ENCODE measurements at places on chromosomes 13 and 19.

- no peak for DNase-seq
Observed at GRCh38 chr19:49663224-49663623, 2.4 kb downstream of the IRF3 start.

DNA sequence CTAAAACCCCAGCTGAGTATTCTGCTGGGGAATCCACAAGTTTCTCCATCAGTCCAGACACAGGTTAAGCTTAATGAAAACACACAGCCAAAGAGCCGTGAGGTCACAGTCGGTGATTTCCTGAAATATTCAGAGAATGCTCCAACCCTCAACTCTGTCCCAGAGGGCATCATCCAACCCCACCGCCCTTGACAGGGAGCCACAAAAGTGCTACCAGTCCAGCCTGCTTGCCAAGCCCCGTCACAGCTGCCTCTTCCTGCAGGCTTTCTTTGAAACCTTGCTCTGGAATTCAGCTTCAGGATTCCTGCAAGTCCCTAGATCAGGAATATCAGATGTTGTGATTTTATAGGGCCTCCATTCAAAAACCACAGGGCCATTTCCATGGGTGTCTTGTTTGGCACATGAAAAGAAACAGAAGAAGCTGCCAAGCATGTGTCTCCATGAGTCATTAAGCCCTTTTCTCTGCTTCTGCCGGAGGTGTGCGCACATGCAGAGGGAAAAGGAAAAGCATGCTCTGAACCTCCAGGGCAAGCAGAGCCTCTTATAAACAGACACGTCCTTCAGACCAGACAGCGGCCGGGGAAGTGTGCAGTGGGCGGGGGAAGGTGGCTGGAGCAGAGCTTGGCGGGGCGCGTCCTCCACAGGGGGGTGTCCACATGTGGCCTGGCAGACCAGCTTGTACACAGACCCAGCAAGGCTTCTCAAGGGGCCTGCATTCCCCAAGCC is 164.7 kb downstream of the KATNAL1 start:
- DNase-seq, result peak; percentile 95

DNA sequence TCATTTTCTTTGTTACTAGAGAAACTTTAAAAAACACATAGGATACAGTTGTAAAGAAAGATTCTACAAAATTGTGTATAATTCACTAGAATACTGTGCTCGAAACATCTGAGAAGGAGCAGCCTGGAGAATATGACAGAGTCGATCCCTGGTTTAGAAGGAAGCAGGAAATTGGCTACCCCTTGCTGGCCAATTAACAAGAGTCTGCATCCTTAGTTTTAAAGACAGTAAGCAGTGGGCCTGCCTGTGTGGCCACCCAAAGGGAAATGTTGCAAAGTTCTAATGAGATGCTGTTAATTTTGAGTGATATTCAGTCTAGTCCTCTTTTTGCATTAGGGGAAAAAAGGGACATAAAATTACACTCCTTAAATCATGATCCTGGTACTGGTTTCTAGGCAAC is 988.6 kb downstream of the PCDH17 start:
- no peak for DNase-seq

DNA sequence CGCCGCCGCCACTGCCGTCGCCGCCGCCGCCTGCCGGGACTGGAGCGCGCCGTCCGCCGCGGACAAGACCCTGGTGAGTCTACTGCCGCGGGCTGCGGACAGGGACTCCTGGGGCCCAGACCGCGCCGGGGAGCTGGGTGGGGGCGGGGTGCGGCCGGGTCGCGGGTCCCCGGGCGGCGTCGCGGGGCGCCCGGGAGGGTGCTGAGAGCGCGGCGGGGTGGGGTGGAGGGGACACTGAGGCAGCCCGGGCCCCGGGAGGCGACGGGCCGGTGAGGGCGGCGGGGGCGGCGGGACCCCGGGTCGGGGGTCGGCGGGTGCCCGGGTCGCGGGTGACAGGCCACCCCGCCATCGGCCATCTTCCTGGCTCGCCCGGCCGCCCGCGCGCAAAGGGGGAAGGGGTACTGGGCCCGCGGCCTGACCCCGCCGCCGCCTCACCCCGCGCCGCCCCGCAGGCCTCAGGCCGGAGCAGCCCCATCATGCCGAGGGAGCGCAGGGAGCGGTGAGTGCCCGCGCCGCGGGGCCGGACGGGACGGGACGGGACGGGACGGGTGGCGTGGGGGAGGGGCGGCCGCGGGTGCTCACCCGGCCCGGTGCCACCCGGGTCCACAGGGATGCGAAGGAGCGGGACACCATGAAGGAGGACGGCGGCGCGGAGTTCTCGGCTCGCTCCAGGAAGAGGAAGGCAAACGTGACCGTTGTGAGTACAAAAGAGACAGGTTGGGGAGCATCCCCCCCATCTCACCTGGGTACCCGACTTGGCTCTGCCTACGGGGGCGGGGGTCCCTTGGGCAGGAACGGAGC is 489 bp downstream of the CCNE1 start:
- DNase-seq, result no peak

GRCh38 chr13:100535426-100536135 is 53.0 kb downstream of the GGACT start:
- DNase-seq, result no peak

GRCh38 chr13:26186118-26186870 is 35.8 kb downstream of the RNF6 start:
- peak; percentile 82 for DNase-seq

DNA sequence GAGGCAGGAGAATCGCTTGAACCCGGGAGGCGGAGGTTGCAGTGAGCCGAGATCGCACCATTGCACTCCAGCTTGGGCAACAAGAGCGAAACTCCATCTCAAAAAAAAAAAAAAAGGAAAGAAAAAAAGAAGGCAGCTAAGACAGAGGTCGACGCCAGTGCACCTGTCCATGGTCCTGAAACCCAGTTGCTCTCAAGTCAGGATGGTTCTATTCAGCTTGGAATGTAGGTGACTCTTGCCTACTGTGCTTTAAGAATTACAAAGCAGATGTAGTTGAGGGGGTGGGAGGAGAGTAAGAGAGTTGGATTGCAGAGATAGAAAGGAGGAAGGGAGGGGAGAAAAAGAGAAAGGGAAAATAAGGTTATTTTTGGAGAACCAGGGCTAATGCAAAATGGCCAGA is 18.7 kb downstream of the CACNG7 start:
- DNase-seq, result no peak

GRCh38 chr13:82358284-82358683 is 1524.0 kb downstream of the SLITRK1 start:
- DNase-seq, result no peak

- DNase-seq, result no peak
Observed at GRCh38 chr13:21526707-21527540, 67.8 kb upstream of the ZDHHC20 start.

DNA sequence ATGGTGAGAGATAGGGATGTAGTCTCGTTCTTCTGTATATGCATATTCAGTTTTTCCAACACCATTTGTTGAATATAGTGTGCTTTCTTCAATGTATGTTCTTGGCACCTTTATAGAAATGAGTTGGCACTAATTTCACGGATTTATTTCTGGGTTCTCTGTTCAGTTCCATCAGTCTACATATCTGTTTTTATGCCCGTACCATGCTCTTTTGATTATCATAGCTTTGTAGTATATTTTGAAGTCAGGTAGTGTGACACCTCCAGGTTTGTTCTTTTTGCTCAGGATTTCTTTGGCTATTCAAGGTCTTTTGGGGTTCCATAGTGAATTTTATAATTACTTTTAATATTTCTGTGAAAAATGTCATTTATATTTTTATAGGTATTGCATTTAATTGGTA is 14.5 kb upstream of the ZNF793 start:
- DNase-seq, result no peak

- DNase-seq, result no peak
Observed at GRCh38 chr13:27081893-27082679, 89.5 kb downstream of the USP12 start.

GRCh38 chr13:44396701-44397580 is 23.3 kb downstream of the SERP2 start:
- DNase-seq, result no peak

DNA sequence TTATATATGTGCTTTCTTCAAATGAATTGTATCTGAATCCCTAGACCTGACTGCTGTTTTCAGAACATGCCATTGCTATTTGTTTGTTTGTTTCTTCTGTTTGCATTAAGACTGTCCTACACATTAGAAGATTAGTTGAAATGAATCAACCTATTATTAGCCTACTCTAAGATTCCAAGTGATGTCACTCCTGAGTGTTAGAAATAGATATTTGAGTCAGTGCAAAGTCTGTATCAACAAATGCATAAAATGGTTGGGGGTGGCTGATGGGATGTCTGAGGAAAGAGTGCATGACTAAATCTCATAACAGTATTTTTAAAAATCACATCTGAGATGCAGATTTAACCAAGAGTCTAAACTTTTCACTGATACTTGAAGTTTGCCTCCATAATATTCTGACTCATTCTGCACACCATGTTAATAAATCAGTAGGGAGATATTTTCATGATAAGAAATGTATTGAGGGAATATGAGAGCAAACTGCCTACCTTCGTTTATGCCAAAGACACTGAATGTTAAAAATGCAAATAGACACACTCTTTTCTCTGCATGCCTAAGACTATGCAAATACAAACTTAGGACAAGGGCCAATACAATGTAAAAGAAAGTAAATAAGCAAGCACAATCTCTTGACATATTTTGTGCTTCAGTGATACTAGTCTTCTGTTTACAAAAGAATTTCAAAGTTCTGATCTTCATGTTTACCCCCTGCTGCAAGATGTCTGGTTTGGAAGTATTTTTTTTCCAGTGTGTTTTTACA is 253.3 kb downstream of the LIG4 start:
- DNase-seq, result no peak

GRCh38 chr19:18685597-18686190 is 2.2 kb downstream of the CRTC1 start:
- no peak for DNase-seq

- peak; percentile 15 for DNase-seq
Observed at GRCh38 chr13:107373551-107373950, 805.6 kb upstream of the ARGLU1 start.

- no peak for DNase-seq
Observed at GRCh38 chr19:5313307-5313706, 27.3 kb downstream of the PTPRS start.

- no peak for DNase-seq
Observed at GRCh38 chr13:40876020-40876738, 86.8 kb downstream of the SLC25A15 start.

GRCh38 chr19:17052439-17052838 is 22.8 kb downstream of the HAUS8 start:
- no peak for DNase-seq

DNA sequence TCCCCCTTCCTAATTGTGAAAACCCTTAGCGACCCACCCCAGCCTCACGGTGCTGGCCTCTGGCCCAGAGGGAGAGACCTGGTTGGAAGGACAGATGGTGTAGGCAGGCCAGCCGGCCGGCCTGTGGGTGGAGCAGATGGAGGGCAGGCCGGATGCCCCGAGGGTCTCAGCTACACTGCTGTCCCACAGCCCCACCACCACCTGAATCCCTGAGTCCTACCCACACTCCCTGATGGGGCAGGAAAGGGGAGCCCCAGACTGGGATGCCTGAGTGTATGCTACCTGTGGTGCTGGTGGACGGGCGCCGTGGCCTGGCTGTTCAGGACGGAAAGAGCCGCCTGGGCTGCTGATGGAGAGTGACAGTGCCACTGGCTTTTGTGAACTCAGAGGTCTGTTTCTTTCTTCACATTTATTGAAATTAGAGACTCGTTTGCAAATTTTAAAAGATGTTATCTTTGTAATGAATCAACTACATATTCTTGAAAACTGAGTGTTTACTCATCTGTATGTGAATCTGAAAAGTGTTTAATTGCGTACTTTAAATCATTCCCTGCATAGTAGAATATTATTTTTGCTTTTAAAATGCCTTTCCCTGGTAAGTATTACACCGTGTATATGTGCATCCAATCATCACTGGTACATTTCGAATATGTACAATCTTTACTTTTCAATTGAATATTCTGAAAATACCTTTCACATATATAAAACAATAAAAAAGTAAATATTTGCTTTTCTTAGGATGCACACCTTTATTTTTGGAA is 35.7 kb downstream of the TFDP1 start:
- no peak for DNase-seq

DNA sequence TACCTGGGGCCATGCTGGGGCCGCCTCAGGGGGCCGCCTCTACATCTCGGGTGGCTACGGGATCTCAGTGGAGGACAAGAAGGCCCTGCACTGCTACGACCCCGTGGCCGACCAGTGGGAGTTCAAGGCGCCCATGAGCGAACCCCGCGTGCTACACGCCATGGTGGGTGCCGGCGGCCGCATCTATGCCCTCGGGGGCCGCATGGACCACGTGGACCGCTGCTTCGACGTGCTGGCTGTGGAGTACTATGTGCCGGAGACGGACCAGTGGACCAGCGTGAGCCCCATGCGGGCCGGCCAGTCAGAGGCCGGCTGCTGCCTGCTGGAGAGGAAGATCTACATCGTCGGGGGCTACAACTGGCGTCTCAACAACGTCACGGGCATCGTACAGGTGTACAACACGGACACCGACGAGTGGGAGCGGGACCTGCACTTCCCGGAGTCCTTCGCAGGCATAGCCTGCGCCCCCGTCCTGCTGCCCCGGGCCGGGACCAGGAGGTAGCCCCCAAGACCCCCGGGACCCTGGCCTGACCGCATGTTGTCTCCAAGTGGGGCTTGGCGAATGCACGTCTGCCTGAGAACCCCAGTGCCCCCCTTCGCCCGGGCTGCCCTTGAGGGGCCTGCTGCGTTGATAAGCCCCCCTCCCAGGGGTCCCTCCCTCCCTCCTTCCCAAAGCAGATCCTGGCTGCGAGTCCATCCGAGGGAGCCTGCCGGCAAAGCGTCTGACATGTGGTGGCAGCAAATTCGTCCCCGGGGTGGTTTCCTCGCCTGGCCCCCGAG is 14.5 kb upstream of the CRTC1 start:
- DNase-seq, result no peak

GRCh38 chr19:43541920-43542650 is 9.1 kb downstream of the ZNF575 start:
- DNase-seq, result no peak

- DNase-seq, result no peak
Observed at GRCh38 chr19:18493440-18494266, 28.2 kb downstream of the ELL start.

DNA sequence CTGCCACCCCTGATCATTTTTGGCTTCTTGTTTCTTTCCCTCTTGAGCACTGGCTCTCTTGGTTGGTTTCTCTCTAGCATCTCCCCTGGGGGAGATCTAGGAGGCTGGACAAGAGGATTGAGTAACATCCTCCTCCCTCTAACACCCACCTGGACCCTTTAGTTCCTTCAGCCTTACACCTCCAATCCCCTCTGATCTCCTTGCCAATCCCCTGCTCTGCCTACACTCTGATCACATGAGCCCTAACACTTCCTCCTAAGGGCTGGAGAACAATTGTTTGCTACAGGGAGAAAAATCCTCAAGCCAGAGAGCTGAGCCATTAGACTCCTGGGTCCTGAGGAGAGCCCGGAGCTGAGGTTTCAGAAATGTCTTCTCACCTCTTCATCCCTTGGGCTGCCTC is 65.9 kb upstream of the ADGRL1 start:
- no peak for DNase-seq

DNA sequence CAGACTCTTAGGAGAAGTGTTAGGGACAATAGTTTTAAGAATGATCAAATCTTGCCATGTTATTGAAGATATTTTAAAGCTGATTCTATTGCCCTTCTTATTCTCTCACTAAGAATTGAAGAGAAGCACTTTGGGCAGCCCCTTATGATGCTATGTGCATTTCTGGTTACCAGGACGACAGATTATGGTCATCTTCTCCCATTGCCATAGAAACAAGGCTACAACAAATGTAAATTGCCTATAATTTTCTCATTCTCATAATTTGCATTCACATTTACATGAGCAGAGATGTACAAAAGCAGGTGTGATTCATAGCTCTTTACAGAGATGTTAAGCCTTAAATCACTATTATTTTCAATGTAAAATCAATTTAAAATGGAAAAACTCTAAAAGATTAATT is 137.3 kb upstream of the PCDH9 start:
- no peak for DNase-seq

- no peak for DNase-seq
Observed at GRCh38 chr19:8578642-8579265, 1.5 kb upstream of the MYO1F start.

Measured in fibroblast of skin of left biceps (primary cell).